ENCODE measurements at places on chromosomes 3 and 15.

DNA sequence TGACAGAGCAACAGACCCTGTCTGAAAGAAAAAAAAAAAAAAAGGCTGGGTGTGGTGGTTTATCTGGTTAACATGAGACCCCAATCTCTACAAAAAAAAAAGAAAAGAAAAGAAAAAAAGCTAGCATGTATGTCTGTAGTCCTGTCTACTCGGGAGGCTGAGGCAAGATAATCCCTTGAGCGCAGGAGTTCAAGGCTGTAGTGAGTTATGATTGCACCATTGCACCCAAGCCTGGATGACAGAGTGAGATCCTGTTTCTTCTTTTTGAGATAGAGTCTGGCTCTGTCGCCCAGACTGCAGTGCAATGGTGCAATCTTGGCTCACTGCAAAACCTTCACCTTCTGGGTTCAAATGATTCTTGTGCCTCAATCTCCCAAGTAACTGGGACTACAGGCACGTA lies 8.4 kb upstream of the DHX30 start:
- no peaks in the 10 kb centered on the region for H3K4me1 ChIP-seq
- H3K27me3 ChIP-seq, result no peaks in the 10 kb centered on the region
- no peaks in the 10 kb centered on the region for H3K36me3 ChIP-seq

- peak overlapping the region; percentile 90 for H3K27ac ChIP-seq
- H3K27me3 ChIP-seq, result no peaks in the 10 kb centered on the region
- DNase-seq, result peak; percentile 73
- H3K36me3 ChIP-seq, result no peaks in the 10 kb centered on the region
- no peak overlapping the region for H3K4me3 ChIP-seq
Measured at GRCh38 chr3:123653221-123653682, 68.4 kb upstream of the HACD2 start.

GRCh38 chr15:65377105-65377975 lies 462 bp downstream of the IGDCC3 start:
- H3K27me3 ChIP-seq, result peaks cover 98% of the 10 kb centered on the region
- no peaks in the 10 kb centered on the region for H3K36me3 ChIP-seq
- H3K4me3 ChIP-seq, result peak overlapping the region; percentile 2
- H3K4me1 ChIP-seq, result no peaks in the 10 kb centered on the region
- no peak for DNase-seq

DNA sequence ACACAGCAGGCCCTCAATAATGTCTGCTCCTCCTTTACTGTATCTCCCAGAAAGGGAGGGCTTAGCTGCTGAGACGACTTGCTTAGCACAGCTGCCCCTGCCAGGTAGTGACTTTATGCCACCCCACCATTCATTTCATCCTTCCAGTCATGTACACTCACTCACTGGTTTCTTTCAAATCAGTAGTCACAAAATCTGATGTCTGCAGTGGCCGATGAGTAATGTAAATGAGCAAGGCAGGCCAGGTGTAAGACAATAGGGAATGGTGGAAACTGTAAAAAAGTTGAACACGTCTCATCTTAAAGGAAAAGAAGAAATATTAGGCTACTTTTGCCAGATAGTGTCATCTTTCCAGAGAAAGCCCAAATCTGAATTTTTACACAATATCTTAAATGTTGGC lies 207.6 kb upstream of the PRICKLE2 start:
- H3K4me1 ChIP-seq, result no peaks in the 10 kb centered on the region
- H3K36me3 ChIP-seq, result no peaks in the 10 kb centered on the region
- no peaks in the 10 kb centered on the region for H3K27me3 ChIP-seq
- H3K4me3 ChIP-seq, result no peak overlapping the region
- DNase-seq, result no peak

- H3K27ac ChIP-seq, result peak overlapping the region; percentile 44
- no peaks in the 10 kb centered on the region for H3K4me1 ChIP-seq
- H3K27me3 ChIP-seq, result no peaks in the 10 kb centered on the region
- H3K4me3 ChIP-seq, result no peak overlapping the region
- DNase-seq, result no peak
- H3K36me3 ChIP-seq, result no peaks in the 10 kb centered on the region
Measured at GRCh38 chr3:126912027-126912422, 70.9 kb upstream of the PLXNA1 start.

DNA sequence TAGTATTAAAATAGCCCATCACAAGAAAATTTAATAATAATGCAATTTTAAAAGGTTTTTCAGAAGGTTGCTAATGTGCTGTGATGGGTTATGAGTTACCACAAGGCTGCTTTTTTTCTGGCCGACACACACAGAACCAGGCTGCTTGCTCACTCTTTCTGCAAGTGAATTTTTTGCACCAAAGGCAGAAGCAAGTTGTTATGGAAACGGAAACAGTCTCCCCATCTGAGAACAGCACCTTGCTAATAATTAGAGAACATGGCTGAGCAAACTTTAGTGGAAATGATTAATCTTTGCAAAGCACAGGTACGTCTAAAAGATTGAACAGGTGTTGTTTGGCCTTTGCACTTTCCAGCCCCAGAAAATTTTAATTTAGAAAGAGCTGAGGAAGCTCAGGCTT lies 51.0 kb downstream of the CACNA2D3 start:
- H3K4me3 ChIP-seq, result no peak overlapping the region
- H3K4me1 ChIP-seq, result no peaks in the 10 kb centered on the region
- H3K36me3 ChIP-seq, result no peaks in the 10 kb centered on the region
- no peak overlapping the region for H3K27ac ChIP-seq

DNA sequence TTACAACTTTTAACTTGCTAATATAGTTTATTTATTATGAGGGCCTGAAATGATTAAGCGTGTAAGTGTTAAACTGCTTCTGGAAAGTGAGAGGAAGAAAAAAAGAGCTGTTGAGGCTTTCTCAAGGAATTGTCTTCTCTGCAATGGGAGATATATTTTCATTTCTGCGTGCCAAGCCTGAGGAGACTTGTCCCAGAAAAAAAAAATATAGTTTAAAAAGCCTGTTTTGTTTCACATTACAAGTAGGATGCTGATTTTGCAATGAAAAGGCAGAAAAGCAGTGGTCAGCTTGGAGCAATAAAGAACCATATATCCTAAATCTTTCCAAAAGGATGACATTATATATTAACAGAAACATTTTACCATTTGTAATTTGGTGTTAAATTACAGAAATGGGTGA lies 115.5 kb downstream of the GMNC start:
- no peaks in the 10 kb centered on the region for H3K36me3 ChIP-seq
- no peak overlapping the region for H3K27ac ChIP-seq
- H3K4me1 ChIP-seq, result no peaks in the 10 kb centered on the region
- DNase-seq, result no peak

- no peaks in the 10 kb centered on the region for H3K27me3 ChIP-seq
- DNase-seq, result no peak
- peaks cover 28% of the 10 kb centered on the region for H3K36me3 ChIP-seq
- H3K4me1 ChIP-seq, result peaks cover 10% of the 10 kb centered on the region
- H3K27ac ChIP-seq, result no peak overlapping the region
Measured at GRCh38 chr3:128619146-128619890, 31.3 kb downstream of the RPN1 start.

DNA sequence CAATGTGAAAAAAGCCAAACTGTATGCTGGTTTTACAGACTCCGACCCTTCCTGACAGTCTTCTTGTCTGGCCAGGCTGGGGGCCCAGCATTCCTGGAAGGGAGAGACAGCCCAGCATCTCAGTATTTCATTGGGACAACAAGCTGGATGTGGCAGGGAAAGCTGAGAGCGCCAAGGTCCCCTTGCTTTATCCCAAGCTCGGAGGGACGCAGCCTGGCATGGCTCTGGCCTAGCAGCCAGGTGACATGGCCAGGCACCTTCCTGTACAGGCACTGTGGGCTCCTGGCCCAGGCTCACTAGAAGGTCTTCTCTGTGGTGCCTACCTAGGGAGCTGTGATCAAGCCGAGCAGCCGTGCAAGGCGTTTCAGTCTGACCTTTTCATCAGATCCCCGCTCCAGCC lies 33.0 kb downstream of the UMPS start:
- H3K36me3 ChIP-seq, result peaks cover 14% of the 10 kb centered on the region
- H3K27me3 ChIP-seq, result no peaks in the 10 kb centered on the region
- H3K4me1 ChIP-seq, result no peaks in the 10 kb centered on the region
- DNase-seq, result no peak
- no peak overlapping the region for H3K4me3 ChIP-seq
- H3K27ac ChIP-seq, result no peak overlapping the region

GRCh38 chr15:31346367-31347066 lies 19.9 kb downstream of the KLF13 start:
- H3K36me3 ChIP-seq, result no peaks in the 10 kb centered on the region
- DNase-seq, result no peak
- no peaks in the 10 kb centered on the region for H3K27me3 ChIP-seq
- H3K27ac ChIP-seq, result peak overlapping the region; percentile 78

- DNase-seq, result no peak
- no peaks in the 10 kb centered on the region for H3K4me1 ChIP-seq
- no peaks in the 10 kb centered on the region for H3K36me3 ChIP-seq
- no peak overlapping the region for H3K27ac ChIP-seq
- no peaks in the 10 kb centered on the region for H3K27me3 ChIP-seq
- H3K4me3 ChIP-seq, result no peak overlapping the region
Measured at GRCh38 chr3:169556349-169556870, 107.1 kb downstream of the MECOM start.

- no peaks in the 10 kb centered on the region for H3K36me3 ChIP-seq
- H3K4me1 ChIP-seq, result no peaks in the 10 kb centered on the region
- no peak overlapping the region for H3K27ac ChIP-seq
- no peaks in the 10 kb centered on the region for H3K27me3 ChIP-seq
- no peak overlapping the region for H3K4me3 ChIP-seq
- no peak for DNase-seq
Measured at GRCh38 chr15:50840520-50840919, 68.0 kb upstream of the AP4E1 start.

GRCh38 chr15:97235611-97235985 lies 724.9 kb upstream of the ARRDC4 start:
- DNase-seq, result no peak
- no peaks in the 10 kb centered on the region for H3K27me3 ChIP-seq
- H3K27ac ChIP-seq, result no peak overlapping the region
- H3K4me3 ChIP-seq, result no peak overlapping the region

DNA sequence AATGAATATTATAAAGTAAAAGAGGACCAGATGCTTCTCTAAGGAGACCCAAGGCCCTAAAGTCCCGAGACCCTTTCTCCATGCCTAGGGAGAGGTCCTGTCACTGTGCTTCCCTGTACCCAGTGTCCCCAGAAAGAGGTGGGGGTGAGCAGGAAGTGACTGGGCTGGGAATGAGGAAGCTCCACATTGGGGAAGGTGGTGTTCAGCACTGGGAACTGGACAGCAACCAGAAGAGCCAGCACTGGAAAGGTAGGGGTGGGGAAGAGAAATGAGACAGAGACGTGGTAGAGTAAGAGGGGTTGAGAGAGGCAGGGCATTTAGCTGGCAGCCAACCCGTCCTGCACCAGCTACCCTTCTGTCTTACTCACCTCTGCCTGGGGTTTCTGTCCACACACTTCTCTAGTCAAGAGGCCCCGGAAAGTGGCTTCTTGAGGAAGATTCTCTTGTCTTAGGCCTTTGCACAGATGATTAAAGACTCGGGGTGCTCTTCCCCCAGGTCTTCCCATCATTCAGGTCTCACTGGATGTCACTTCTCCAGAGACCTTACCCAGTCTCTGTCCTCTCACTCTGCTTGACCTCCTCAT lies 12.2 kb downstream of the RRP9 start:
- no peak for DNase-seq
- no peaks in the 10 kb centered on the region for H3K27me3 ChIP-seq
- no peaks in the 10 kb centered on the region for H3K36me3 ChIP-seq
- H3K4me1 ChIP-seq, result no peaks in the 10 kb centered on the region

DNA sequence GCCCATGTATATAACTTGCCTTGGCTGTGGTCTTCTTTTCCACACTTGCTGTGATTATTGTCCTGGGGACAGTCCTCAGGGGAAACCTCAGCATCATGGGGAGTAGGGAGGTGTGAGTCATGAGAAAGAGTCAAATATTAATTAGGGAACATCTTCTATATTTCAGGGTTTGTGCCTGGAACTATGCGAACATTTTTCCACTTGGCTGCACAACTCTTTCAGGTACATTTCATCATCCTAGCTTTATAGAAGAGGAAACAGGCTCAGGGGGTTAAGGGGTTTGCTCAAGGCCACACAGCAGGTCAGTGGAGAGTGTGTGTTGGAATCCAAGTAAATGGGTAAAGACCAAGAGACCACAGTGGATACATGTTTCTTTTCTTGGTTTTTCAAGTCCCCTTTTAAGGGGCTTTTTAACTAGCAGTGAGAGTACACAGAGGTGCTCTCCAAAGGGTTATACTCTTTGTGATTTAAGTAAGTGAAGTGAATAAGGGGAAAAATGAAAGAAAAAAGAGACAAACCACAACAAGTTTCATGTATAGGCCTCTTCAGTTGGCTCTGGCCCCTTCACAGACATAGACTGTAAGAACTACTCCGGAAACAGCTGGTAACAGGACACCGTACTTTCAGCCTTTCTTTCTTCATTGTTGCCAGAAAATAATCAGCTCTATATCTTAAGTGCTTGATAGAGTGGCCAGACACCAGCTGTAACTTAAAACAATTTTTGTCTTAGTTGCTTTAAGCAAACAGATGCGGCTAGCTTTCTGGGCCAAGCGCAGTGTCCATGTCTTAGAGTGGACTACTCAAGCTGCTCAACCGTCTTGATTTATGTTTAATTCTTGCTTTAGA lies 64.6 kb downstream of the EEFSEC start:
- no peaks in the 10 kb centered on the region for H3K27me3 ChIP-seq
- H3K27ac ChIP-seq, result no peak overlapping the region
- no peak for DNase-seq
- H3K4me1 ChIP-seq, result no peaks in the 10 kb centered on the region
- no peak overlapping the region for H3K4me3 ChIP-seq

GRCh38 chr15:84057714-84058331 lies 177.8 kb upstream of the GOLGA6L4 start:
- no peak for DNase-seq
- H3K27me3 ChIP-seq, result no peaks in the 10 kb centered on the region
- H3K4me1 ChIP-seq, result no peaks in the 10 kb centered on the region
- no peaks in the 10 kb centered on the region for H3K36me3 ChIP-seq
- no peak overlapping the region for H3K27ac ChIP-seq

- H3K27me3 ChIP-seq, result no peaks in the 10 kb centered on the region
- no peaks in the 10 kb centered on the region for H3K36me3 ChIP-seq
- no peak overlapping the region for H3K4me3 ChIP-seq
Measured at GRCh38 chr15:89747708-89748682, 3.1 kb downstream of the MESP1 start.

- peaks cover 11% of the 10 kb centered on the region for H3K4me1 ChIP-seq
- H3K4me3 ChIP-seq, result no peak overlapping the region
- no peak overlapping the region for H3K27ac ChIP-seq
- no peak for DNase-seq
- no peaks in the 10 kb centered on the region for H3K36me3 ChIP-seq
Measured at GRCh38 chr15:96416218-96416933, 85.9 kb downstream of the NR2F2 start.

GRCh38 chr3:150216866-150217600 lies 191.1 kb upstream of the TSC22D2 start:
- no peaks in the 10 kb centered on the region for H3K36me3 ChIP-seq
- no peak overlapping the region for H3K27ac ChIP-seq
- DNase-seq, result no peak
- peaks cover 3% of the 10 kb centered on the region for H3K27me3 ChIP-seq
- no peak overlapping the region for H3K4me3 ChIP-seq

- H3K27me3 ChIP-seq, result no peaks in the 10 kb centered on the region
- no peaks in the 10 kb centered on the region for H3K4me1 ChIP-seq
- DNase-seq, result no peak
Measured at GRCh38 chr15:58977887-58978286, 9.6 kb upstream of the RNF111 start.
